ENCODE measurements at places on chromosomes 5 and 9. TPM values are rescaled to one million over a fixed set of nuclear protein-coding genes. Genes with fewer than 3 reads are reported as not detected.

CYLC2 gene
- not detected for total RNA-seq

PCDHB11 gene
- 12.2 TPM for total RNA-seq

FOXD4L5 gene
- 0.64 TPM for total RNA-seq

CDH12 gene
- total RNA-seq = 39.0 TPM

TMEM171 gene
- 0.27 TPM for total RNA-seq

SPATA31A6 gene
- not detected for total RNA-seq

NUTM2G gene
- not detected for total RNA-seq

CTXN3 gene
- total RNA-seq = 2.8 TPM

PCA3 gene
- 1.2 TPM for total RNA-seq

KIF3A gene
- 73.5 TPM for total RNA-seq

PDZD2 gene
- 28.5 TPM for total RNA-seq

SHOC1 gene
- not detected for total RNA-seq

ZNF608 gene
- total RNA-seq = 86.3 TPM

PCDHB7 gene
- 6.8 TPM for total RNA-seq

PCAT7 gene
- not detected for total RNA-seq

DPYSL3 gene
- total RNA-seq = 497 TPM

LHX3 gene
- not detected for total RNA-seq

PELO gene
- 18.5 TPM for total RNA-seq

IL4 gene
- total RNA-seq = not detected

NEURL1B gene
- total RNA-seq = 13.2 TPM

FCN1 gene
- total RNA-seq = 0.27 TPM

SLC6A18 gene
- total RNA-seq = not detected

FOCAD gene
- 97.0 TPM for total RNA-seq

DMRTA1 gene
- total RNA-seq = 0.91 TPM

MLANA gene
- total RNA-seq = not detected

SEC61B gene
- 30.0 TPM for total RNA-seq

FGF18 gene
- 0.36 TPM for total RNA-seq

CDK7 gene
- total RNA-seq = 36.1 TPM

EQTN gene
- total RNA-seq = 0.73 TPM

IFNA13 gene
- not detected for total RNA-seq

RNF224 gene
- total RNA-seq = not detected

PKD2L2 gene
- not detected for total RNA-seq

All from cerebellum (tissue), 4 donors.